ENCODE measurements at places on chromosomes 4 and X. TPM values are rescaled to one million over a fixed set of nuclear protein-coding genes. Genes with fewer than 3 reads are reported as not detected.

- DNase-seq: no peak
- no peaks in the 10 kb centered on the region for H3K4me1 ChIP-seq
- no peak overlapping the region for H3K27ac ChIP-seq
- H3K36me3 ChIP-seq: no peaks in the 10 kb centered on the region
- H3K27me3 ChIP-seq: no peaks in the 10 kb centered on the region
Measured at GRCh38 chr4:91525621-91526020, 778.1 kb upstream of the GRID2 start.

The UGT2B10 gene
- not detected for total RNA-seq

The PHKA1 gene
- 3.3 TPM for total RNA-seq

The FHIP1A gene
- 0.18 TPM for total RNA-seq

The EPHA5 gene
- under 0.01 TPM for total RNA-seq

DNA sequence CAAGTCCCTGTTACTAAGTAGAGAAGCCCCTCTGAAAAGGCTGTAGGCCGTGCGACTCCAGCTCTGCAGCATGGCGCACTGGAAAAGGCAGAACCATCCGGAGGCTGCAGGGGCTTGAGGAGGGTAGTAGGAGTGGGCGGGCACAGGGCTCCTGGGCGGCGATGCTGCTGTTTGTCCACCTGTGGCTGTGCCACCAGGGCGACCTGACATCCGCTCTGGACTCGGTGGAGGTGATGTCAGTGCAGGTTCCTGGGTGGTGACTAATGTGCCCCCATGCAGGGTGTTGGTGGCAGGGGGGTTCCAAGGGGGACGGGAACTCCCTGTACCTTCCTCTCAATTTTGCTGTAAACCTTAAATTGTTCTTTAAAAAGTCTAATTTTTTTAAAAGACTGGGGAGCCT lies 58.3 kb downstream of the PCGF3 start:
- H3K4me3 ChIP-seq: no peak overlapping the region
- DNase-seq: no peak
- peaks cover 67% of the 10 kb centered on the region for H3K36me3 ChIP-seq
- H3K4me1 ChIP-seq: peaks cover 2% of the 10 kb centered on the region

GRCh38 chr4:83174844-83175414 lies 60.4 kb upstream of the PLAC8 start:
- no peak overlapping the region for H3K4me3 ChIP-seq
- H3K27ac ChIP-seq: no peak overlapping the region
- no peaks in the 10 kb centered on the region for H3K4me1 ChIP-seq

DNA sequence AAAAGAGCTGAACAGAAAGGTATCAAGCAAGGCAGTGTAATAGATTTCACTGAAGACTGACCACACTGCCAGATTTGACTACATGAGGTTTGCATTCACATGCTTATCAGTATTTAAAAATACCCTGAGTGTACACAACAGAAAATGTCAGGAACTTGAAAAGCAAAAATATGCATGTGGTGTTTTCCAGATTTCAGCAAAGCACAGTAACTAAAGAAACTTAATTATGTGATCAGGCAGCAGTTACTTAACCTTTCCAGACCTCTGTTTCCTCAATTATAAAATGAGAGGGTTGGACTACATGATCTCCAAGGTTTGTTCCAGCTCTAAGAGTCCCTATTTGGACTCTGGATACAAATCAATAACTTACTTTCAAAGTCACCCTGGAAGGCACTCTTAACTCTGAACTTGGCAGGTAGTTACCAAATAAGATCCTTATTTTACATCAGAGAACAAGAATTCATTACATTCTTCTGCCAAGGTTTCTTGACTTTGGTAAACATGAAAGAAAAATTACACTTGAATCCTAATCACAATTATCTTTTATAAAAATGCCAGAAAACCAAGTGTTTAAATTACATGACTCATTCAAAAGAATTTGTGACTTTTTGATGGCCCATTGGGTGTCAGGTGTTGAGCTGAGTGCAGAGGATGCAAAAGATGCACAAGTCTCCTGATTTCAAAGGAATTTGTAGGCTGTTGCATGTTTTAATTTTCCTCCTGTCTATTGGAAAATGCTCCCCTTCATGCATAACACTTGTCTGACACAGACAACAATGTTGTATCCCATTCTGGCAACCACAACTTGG lies 241.6 kb downstream of the MGST2 start:
- DNase-seq: peak; percentile 42
- no peak overlapping the region for H3K4me3 ChIP-seq
- H3K4me1 ChIP-seq: peaks cover 6% of the 10 kb centered on the region
- H3K27ac ChIP-seq: no peak overlapping the region

DNA sequence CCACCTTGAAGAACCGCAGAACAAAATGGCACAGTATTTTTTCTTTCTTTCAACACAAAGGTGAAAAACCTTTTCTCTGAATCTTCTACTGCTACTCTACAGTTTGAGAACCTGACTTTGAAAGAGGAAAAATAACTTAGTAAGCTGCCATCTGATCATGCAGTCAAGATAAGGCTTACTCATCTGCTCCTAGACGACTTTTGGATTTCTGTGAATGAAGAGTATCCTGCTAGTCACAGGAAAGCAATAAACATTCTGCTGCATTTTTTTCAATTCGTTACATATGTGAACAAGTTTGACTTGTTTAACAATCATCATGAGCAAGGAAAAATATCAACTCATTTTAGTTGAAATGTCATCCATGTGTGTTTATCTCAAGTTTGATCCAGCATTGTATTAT lies 25.2 kb downstream of the TIGD2 start:
- H3K27me3 ChIP-seq: peaks cover 2% of the 10 kb centered on the region
- no peak overlapping the region for H3K27ac ChIP-seq
- H3K4me3 ChIP-seq: no peak overlapping the region
- H3K36me3 ChIP-seq: no peaks in the 10 kb centered on the region

- H3K27ac ChIP-seq: no peak overlapping the region
- no peak overlapping the region for H3K4me3 ChIP-seq
- H3K36me3 ChIP-seq: no peaks in the 10 kb centered on the region
- H3K27me3 ChIP-seq: no peaks in the 10 kb centered on the region
- DNase-seq: no peak
- no peaks in the 10 kb centered on the region for H3K4me1 ChIP-seq
Measured at GRCh38 chrX:118225711-118226428, 109.3 kb upstream of the KLHL13 start.

DNA sequence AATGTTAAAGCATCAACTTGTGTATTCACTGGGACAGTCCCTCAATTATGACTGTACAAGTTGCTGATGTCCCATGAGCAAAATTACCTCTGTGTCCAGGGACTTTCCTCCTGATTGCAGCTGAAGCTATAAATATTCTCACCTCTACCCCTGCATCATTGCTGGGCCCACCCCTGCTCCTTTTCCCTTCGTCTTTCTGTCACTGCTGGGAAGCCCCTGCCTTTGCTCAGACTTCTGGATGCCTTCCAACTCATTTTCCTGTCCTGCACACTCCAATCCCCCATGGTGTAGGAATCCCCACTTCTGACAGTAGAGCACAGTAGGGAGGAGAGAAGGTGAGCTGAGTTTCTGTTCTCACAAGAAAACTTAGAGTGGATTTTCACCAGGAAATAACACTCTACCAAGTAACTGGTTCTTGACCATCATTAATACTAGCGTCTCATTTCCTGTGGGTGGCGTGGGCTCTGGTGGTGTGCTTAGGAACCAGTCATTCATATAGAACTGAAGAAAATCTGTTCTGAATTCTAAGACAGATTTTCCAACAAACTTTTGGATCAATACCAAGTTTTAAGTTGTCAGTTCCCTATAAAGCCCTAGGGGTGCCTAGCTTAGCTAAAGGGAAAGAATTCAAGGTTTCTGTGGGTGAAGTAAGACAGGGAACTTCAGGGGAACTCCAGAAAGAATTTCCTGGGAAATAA lies 136.2 kb upstream of the MED14 start:
- H3K27me3 ChIP-seq: peaks cover 4% of the 10 kb centered on the region
- H3K27ac ChIP-seq: no peak overlapping the region
- no peaks in the 10 kb centered on the region for H3K4me1 ChIP-seq

GRCh38 chrX:153875391-153876111 lies 10.4 kb downstream of the L1CAM start:
- H3K36me3 ChIP-seq: no peaks in the 10 kb centered on the region
- no peak overlapping the region for H3K27ac ChIP-seq
- DNase-seq: no peak
- H3K4me3 ChIP-seq: no peak overlapping the region
- H3K27me3 ChIP-seq: peaks cover 31% of the 10 kb centered on the region

GRCh38 chr4:39484582-39485272 lies 25.9 kb downstream of the LIAS start:
- no peak overlapping the region for H3K27ac ChIP-seq
- H3K4me3 ChIP-seq: no peak overlapping the region
- H3K4me1 ChIP-seq: no peaks in the 10 kb centered on the region
- H3K27me3 ChIP-seq: no peaks in the 10 kb centered on the region

The FHDC1 gene
- under 0.01 TPM for total RNA-seq

The ETNPPL gene
- total RNA-seq: not detected

DNA sequence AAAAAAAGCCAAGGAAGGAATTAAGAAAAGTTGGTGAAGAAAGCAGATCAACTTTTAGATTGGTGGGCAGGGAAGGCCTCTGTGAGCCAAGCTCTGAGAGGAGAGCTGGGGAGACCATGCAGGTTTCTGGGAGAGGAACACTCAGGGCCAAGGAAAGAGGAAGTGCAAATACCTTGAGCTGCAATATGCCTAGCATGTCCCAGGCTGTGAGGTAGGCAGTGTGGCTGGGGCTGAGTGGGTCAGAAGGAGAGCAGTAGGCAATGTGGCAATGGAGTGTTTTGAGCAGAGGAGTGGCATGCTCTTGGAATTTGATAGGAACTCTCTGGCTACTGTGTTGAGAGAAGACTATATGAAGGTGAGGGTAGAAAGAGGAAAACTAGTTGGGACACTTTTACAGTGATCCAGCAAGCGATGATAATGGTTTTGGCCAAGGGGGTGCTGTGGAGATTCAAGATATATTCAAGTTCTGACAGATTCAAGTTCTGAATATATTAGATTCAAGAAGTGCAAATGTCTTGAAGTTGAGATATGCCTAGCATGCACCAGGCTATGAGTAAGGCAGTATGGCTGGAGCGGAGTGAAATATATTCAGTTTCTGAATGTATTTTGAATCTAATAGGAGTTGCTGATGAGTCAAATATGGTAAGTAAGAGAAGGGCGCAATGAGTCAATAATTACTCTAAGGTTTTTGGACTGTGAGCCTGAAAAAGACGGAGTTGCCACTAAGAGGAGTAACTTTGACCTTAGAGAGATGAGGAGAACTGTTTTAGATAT lies 172.5 kb downstream of the CAMK2D start:
- peak; percentile 24 for DNase-seq
- no peak overlapping the region for H3K4me3 ChIP-seq
- H3K36me3 ChIP-seq: no peaks in the 10 kb centered on the region
- no peak overlapping the region for H3K27ac ChIP-seq
- no peaks in the 10 kb centered on the region for H3K27me3 ChIP-seq
- H3K4me1 ChIP-seq: peaks cover 14% of the 10 kb centered on the region

DNA sequence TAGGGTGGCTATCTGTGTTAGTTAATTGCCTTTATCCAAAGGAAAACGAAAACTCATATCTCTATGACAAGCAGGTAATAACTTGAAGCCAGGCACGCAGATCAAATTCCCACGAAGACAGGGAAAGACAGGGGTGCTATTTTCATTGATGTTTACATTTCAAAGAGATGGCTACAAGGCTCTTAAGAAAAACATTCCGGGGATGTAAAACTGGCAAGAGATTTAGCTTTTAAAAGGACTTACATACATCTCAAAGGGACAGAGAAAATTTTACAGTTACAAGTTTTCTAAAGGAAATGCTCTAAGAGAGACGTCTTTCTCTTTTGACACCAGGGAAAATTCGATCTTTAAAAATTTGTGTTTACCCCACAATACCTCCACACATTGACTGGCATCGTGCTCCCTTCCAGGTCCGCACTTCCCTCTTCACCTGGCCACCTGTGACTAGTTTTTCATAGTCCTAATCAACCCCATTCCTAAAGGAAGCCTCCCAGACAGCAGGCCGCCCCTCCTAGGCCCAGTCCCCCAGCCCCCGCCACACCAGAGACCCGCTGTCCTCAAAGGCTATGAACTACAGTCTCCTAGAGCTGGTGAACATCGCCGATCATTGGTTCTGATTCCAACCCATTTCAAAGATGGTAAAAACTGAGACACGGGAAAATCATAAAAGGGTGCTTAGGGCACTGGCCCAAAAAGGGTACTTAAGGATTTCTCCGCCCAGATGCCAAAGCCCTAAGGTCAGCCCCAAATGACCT lies 649 bp upstream of the ARAF start:
- H3K27me3 ChIP-seq: no peaks in the 10 kb centered on the region
- H3K4me3 ChIP-seq: peak overlapping the region; percentile 21
- H3K27ac ChIP-seq: peak overlapping the region; percentile 86
- H3K4me1 ChIP-seq: 0 out of 2 replicates have a peak, but pooled peaks cover 1% of the 10 kb centered on the region

The EREG gene
- 0.36 TPM for total RNA-seq

- DNase-seq: no peak
- H3K27ac ChIP-seq: no peak overlapping the region
- peaks cover 15% of the 10 kb centered on the region for H3K36me3 ChIP-seq
- no peak overlapping the region for H3K4me3 ChIP-seq
- H3K27me3 ChIP-seq: no peaks in the 10 kb centered on the region
Measured at GRCh38 chr4:159317203-159317602, 214.3 kb downstream of the RAPGEF2 start.

The POLN gene
- total RNA-seq: 0.72 TPM

GRCh38 chrX:133053861-133054598 lies 42.9 kb downstream of the USP26 start:
- no peak overlapping the region for H3K4me3 ChIP-seq
- H3K27ac ChIP-seq: no peak overlapping the region
- no peaks in the 10 kb centered on the region for H3K36me3 ChIP-seq
- H3K4me1 ChIP-seq: no peaks in the 10 kb centered on the region
- DNase-seq: no peak

GRCh38 chrX:19272452-19272851 lies 71.3 kb upstream of the PDHA1 start:
- H3K27ac ChIP-seq: no peak overlapping the region
- H3K36me3 ChIP-seq: no peaks in the 10 kb centered on the region
- H3K4me1 ChIP-seq: no peaks in the 10 kb centered on the region
- no peaks in the 10 kb centered on the region for H3K27me3 ChIP-seq
- H3K4me3 ChIP-seq: no peak overlapping the region
- peak; percentile 1 for DNase-seq

- peak; percentile 68 for DNase-seq
- H3K4me1 ChIP-seq: peaks cover 9% of the 10 kb centered on the region
- no peak overlapping the region for H3K27ac ChIP-seq
- H3K36me3 ChIP-seq: no peaks in the 10 kb centered on the region
Measured at GRCh38 chr4:122914292-122914904, 8.0 kb downstream of the NUDT6 start.

The SLITRK4 gene
- total RNA-seq: not detected

- H3K27me3 ChIP-seq: no peaks in the 10 kb centered on the region
- no peaks in the 10 kb centered on the region for H3K36me3 ChIP-seq
- H3K4me3 ChIP-seq: no peak overlapping the region
- no peaks in the 10 kb centered on the region for H3K4me1 ChIP-seq
- DNase-seq: peak; percentile 86
- H3K27ac ChIP-seq: no peak overlapping the region
Measured at GRCh38 chr4:151540728-151541388, 131.9 kb downstream of the FHIP1A start.

Data from IMR-90 (cell line).